ENCODE measurements at places on chromosomes 3 and 15. TPM values are rescaled to one million over a fixed set of nuclear protein-coding genes. Genes with fewer than 3 reads are reported as not detected.
A peak's percentile ranks its signal among the peaks of the same experiment; 100 is the strongest.

GABRB3 gene
- total RNA-seq = 1.8 TPM

FAM81A gene
- 1.5 TPM for total RNA-seq

HESX1 gene
- total RNA-seq = not detected

PLSCR5 gene
- total RNA-seq = not detected

SERPINI1 gene
- total RNA-seq = 2.9 TPM

RBM6 gene
- 137 TPM for total RNA-seq

SHC4 gene
- total RNA-seq = not detected

GRCh38 chr3:13106308-13107001, 33.2 kb upstream of the IQSEC1 start:
- no peak overlapping the region for H3K4me3 ChIP-seq
- H3K4me1 ChIP-seq = no peaks in the 10 kb centered on the region
- H3K27me3 ChIP-seq = no peaks in the 10 kb centered on the region
- no peak for DNase-seq

DNA sequence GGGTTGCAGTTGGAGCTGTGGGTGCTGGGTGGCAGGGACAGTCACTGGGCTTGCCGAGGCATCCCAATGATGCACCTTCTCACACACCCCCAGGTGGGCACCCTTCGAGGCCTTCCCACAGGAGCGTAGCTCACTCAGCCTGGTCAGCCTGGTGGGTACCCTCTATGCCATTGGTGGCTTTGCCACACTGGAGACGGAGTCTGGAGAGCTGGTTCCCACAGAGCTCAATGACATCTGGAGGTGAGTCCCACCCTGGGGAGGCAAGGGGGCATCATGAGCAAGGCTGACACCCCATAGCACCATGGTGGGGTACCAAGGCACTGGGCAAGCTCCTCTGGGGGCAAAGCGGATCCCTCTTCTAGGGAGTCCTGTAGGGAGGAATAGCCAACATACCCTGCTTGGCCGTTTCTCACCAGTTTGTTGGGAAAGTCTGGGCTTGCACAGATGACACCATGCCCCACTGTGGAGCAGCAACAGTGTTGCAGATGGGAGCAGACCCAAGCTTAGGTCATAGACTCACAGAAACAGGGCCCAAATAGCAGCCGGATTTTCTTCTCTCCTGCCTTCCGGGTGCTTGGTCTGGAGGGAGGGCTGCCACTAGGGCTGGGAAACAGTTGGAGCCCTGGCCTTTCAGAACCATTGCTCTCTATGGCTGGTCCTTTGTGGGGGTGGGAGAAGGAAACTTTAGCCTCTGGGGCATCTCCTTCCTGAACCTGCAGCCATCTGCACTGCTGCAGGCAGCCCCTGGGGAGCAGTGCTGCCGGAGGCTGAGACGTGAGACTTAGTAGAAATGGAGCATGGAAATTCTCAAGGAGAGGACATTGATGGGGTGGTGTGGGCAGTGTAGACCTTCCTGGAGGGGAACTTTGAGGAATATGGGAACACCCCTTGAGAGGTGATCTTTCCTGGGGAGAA, 5.7 kb downstream of the KLHL40 start:
- peaks cover 2% of the 10 kb centered on the region for H3K4me1 ChIP-seq
- H3K36me3 ChIP-seq = no peaks in the 10 kb centered on the region
- peak; percentile 9 for DNase-seq

DNA sequence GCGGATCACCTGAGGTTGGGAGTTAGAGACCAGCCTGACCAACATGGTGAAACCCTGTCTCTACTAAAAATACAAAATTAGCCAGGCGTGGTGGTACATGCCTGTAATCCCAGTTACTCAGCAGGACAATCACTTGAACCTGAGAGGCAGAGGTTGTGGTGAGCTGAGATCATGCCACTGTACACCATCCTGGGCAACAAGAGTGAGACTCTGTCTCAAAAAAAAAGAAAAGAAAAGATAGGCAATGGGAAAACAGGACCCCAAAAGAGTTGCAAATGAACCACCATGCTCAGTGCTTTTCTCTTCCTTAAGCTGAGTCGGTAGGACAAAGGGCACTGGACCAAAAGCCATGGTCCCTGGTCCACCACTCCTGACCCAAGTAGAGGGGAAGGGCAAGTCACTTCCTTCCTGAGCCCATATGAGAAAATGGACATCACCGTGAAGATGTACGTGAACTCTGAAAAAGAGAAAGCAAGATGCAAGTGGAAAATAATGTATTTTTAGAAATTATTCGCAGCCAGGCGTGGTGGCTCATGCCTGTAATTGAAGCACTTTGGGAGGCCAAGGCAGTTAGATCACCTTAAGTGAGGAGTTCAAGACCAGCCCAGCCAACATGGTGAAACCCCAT, 2.6 kb downstream of the ITGB5 start:
- H3K4me3 ChIP-seq = no peak overlapping the region
- H3K27ac ChIP-seq = no peak overlapping the region
- peaks cover 5% of the 10 kb centered on the region for H3K4me1 ChIP-seq
- DNase-seq = no peak
- no peaks in the 10 kb centered on the region for H3K36me3 ChIP-seq

DNA sequence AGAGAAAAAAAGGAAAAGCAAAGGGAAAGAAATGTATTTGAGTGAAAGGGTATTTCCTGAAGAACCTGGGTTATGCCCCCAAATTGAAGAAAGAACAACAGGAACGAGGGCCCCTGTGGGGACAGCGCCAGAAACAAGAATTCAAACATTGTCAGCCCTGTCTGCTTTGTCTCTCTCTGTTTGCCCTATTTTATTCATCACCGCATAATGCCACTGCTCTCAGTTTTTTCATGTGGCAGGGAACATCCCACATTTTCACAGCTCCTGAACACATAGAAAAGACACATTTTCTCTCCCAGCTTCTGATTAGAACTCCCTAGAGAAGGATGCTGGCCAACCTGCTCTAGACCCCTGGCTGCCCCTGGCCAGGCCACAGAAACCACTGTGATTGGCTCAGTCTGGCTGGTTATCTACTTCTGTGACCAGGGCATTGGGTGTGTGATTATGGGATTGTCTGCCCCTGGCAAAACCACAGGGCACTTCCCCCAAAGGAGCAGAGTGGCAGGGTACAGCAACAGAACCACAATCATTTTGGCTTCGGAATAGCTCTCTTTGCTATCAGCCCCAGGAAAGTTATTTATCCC, 31.3 kb upstream of the CCDC54 start:
- DNase-seq = no peak
- no peaks in the 10 kb centered on the region for H3K27me3 ChIP-seq
- H3K4me1 ChIP-seq = no peaks in the 10 kb centered on the region

- H3K36me3 ChIP-seq = no peaks in the 10 kb centered on the region
- no peaks in the 10 kb centered on the region for H3K27me3 ChIP-seq
- no peak overlapping the region for H3K4me3 ChIP-seq
- DNase-seq = no peak
Observed at GRCh38 chr3:72105306-72105705, 320.4 kb upstream of the PROK2 start.

- H3K27me3 ChIP-seq = no peaks in the 10 kb centered on the region
- no peak overlapping the region for H3K27ac ChIP-seq
- no peaks in the 10 kb centered on the region for H3K36me3 ChIP-seq
- H3K4me1 ChIP-seq = no peaks in the 10 kb centered on the region
- no peak for DNase-seq
Observed at GRCh38 chr3:40837300-40837699, 312.5 kb downstream of the ZNF621 start.

DNA sequence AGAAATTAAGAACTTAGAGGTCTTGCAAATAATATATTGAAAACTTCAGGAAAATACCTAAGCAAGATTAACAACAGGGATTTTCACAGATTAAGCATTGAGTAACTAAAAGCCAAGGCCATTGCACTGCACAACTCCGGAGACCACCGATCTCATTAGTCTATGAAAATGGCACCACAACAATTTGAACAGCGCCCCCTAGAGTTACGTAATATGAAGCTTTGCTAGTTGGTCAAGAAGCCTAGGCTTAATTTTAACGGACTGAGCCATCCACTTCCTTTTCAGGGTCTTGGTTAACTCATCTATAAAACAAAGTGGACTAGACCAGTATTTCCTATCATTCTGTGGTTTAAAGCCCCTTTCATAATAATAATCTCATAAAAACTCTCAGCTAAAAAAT, 24.8 kb downstream of the TMEM212 start:
- H3K4me3 ChIP-seq = no peak overlapping the region
- H3K27me3 ChIP-seq = no peaks in the 10 kb centered on the region
- H3K27ac ChIP-seq = no peak overlapping the region
- DNase-seq = no peak

DNA sequence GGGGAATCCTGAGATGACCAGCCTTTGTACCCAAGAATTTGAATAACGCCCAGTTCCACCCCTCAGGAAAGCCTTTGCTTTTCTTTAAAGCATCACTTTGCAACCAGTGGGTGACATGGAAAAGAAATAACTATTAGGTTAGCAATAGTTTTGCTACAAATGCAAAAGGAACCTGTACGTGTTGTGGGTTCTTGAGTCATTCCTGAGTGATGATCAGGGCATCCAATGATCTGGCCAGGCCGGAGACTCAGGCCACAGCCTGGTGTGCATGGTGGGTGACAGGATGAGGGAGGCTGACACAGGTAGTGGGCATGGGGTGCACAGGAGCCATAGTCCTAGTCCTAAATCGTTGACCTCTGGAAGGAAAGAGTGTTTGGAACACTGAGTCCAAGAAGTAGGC, 321.4 kb upstream of the IL12A start:
- no peak overlapping the region for H3K27ac ChIP-seq
- no peaks in the 10 kb centered on the region for H3K4me1 ChIP-seq
- H3K27me3 ChIP-seq = no peaks in the 10 kb centered on the region
- no peaks in the 10 kb centered on the region for H3K36me3 ChIP-seq

DNA sequence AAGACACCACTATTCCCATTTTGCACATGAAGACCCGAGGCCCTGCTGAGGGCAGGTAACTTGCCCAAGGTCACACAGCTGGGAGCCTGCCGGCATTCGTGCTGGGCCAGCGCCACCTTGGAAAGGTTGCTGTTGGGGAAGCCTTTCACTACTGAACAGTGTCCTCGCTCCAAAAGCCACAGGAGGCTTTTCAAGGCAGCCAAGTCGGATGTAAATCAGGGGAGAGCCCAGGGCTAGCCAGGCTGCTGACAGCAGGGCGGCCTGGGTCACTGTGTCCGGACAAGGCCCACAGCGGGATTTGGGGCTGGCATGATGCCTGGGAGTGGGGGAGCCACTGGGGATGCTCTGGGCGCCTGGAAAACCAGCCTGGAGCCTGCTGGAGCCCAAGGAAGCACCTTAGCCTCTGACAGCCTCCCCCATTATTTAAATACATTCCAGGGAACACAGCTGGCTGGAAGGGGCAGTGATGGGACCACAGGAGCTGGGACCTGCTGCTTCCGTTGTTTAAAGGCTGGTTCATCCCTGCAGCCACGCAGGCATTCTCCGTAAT, 10.5 kb downstream of the SLC6A6 start:
- H3K27me3 ChIP-seq = no peaks in the 10 kb centered on the region
- H3K4me3 ChIP-seq = no peak overlapping the region
- peaks cover 6% of the 10 kb centered on the region for H3K4me1 ChIP-seq

DNA sequence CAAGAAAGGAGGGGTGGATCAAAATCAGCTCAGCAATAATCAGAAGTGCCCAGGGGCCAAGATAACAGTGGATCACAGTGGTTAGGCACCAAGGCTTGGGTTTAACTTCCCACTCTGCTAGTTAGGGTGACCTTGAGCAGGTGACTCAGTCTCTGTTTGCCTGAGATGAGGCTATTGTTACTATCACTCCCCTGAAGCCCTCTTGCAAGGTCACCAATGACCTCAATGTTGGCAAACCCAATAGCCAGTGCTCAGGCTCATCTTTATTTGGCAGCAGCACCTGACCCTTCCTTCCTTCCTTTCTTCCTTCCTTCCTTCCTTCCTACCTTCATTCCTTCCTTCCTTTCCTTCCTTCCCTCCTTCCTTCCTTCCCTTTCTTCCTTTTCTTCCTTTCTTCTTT, 102.4 kb upstream of the HACD2 start:
- H3K27ac ChIP-seq = peak overlapping the region; percentile 90
- no peak overlapping the region for H3K4me3 ChIP-seq
- H3K36me3 ChIP-seq = no peaks in the 10 kb centered on the region

DNA sequence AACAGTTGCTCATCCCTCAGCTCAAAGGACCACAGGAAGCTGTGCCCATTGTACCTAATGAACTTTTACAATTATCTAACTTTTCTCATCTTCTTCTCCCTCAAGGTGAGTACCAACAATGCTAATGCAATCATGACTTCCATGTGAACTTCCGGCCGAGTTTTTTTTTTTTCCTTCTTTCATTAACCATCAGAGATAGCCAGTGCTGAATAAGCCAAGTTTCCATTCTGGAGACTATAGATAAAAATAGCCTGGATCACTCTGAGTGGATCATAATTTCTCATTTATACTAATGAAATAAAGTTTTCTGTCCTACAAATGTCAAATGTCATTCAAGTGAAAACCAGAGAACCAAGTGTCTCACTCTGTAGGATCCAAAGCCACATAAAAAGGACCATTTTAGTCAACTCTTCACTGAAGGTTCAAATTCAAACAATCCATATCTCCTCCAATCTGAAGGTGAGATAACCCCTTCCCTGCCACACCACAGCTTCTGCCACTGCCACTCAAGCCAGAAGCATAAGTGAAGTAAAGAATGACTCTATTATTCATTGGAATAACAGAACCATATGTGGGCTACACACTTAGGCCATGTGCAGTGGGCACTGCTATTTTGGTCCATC, 5.5 kb downstream of the SUMF1 start:
- H3K4me3 ChIP-seq = no peak overlapping the region
- H3K27ac ChIP-seq = no peak overlapping the region
- H3K36me3 ChIP-seq = no peaks in the 10 kb centered on the region
- peaks cover 4% of the 10 kb centered on the region for H3K4me1 ChIP-seq

DNA sequence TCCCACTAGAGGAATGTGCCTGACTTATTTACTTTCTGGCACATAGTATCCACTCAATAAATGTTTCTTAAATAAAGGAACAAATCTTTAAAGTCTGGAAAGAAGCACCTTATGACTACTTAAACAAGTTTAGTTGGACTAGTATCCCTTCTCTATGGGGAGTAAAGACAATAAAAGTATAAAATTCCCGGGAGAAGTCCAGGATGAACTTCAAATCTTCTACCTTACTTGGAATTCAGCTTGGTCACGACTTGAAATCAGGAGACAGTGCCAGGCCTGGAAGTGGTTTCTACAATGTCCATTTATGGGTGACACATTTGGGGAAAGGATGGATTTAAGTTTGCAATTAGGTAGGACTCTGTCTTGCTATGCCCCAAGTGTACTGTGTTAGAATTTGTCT, 196.5 kb downstream of the NR1D2 start:
- H3K27me3 ChIP-seq = no peaks in the 10 kb centered on the region
- H3K36me3 ChIP-seq = no peaks in the 10 kb centered on the region
- DNase-seq = no peak
- H3K27ac ChIP-seq = peak overlapping the region; percentile 43
- no peaks in the 10 kb centered on the region for H3K4me1 ChIP-seq
- no peak overlapping the region for H3K4me3 ChIP-seq

DNA sequence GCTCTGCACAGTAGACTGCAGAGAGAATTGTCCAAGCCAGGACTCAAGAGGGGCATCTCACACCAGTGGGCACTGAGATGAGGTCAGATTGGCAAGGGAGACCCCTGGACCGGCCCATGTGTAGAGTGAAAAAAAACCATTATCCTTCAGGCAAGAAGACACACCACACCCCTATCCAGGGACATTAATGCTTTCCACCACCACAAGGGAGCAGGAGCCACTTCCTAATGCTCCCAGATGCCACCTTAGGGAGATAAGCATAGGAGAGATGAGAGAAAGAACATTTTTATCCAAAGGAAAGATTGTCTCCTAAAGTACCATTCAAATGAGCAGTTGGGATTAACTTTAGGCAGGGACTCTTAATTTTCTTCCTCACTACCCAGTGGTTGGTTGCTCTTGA, 109.6 kb upstream of the PTX3 start:
- DNase-seq = no peak
- no peak overlapping the region for H3K27ac ChIP-seq
- no peak overlapping the region for H3K4me3 ChIP-seq
- H3K36me3 ChIP-seq = no peaks in the 10 kb centered on the region
- no peaks in the 10 kb centered on the region for H3K27me3 ChIP-seq

Data from uterus (tissue), 4 donors.